Retinal pigment epithelial cell (primary cell): ENCODE measurements at places on chromosomes 2 and 18.

- DNase-seq, result peak; percentile 67
These were observed 108.7 kb downstream of the FEZ2 start for GRCh38 chr2:36489281-36489680.

DNA sequence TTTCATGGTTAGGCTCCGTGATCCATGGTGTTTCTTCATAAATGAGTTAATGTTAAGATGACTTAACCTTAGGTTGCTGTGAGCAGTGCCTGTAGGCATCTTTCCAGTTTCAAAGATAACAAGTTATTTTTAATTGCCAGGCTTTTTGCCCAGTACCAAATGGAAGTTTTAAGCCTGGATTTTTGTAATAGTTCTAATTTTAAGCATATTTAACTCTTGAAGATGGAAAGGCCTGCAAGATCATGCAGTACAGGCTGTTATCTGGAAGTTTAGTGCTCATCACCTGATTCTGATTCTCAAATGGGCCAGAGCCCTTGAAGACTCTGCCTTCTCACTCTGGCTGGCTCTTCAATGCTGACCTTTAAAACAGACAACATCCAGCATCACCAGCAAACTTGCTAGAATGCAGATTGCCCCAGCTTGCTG lies 141.3 kb downstream of the NCK2 start:
- DNase-seq, result peak; percentile 43

DNA sequence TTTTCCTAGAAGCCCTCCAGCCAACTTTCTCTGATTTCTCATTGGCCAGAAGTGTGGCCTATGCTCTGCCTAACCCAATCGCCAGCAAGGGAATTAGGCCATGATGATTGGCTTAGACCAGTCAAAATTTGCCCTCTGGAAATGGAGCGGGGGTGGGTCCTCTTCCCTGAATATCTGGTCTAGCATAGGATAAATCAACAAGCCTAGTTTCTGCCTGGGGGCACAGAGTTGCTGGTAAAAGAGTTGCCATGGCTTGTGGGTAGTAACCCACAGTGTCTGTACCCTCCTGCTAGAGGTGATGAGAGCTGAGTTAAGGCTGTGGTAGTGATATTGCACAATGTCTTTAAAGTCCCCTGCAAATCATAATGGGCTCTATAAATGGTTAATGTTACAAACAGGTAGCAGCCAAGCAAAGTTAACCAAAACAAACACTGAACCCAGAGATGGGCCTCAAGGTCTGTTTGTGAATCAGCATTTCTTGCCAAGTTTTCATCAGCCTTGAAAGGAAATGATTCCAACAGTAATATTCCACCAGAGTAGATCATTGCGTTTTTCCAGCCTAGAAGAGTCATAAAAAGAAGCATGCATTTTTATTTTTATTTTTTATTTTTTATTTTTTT lies 19.3 kb downstream of the GALM start:
- no peak for DNase-seq

DNA sequence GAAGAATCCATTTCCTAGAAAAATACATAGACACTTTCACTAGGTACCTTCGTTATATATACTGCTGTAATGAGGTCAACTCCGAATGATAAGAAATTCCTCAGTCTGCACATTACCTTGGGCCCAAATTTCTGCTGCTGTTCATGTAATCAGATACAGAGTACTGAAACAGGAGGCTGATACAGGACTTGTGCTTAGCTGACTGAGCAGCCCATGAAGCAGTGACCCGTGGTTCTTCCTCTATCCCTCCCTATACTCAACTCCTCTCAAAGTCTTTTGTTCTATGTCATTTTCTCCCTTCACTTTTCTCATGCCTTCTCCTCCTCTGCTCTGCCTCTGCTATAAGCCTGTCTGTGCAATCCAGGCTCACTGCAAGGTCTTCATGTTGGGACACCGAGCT lies 57.5 kb upstream of the ST8SIA5 start:
- DNase-seq, result no peak

DNA sequence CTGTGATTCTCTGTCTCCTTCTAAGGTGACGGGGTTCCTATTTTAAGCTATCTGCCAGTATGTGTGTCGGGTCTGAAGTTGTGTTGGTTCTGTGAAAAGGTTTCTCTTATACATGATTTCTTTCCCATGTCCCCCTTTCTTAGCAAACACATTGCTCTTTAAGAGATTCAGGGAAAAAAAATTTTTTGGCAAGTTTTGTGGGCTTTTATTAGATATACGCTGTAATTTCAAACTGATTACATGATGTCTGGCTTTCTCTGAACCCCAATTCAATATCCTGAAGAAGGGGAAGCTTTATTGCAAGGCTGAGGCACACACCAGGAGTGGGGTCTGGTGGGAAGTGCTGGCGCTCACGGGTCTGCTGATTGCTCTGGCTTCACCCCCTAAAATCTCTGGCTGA lies 210.6 kb downstream of the AGPS start:
- DNase-seq, result no peak

GRCh38 chr2:232781765-232782164 lies 5.4 kb upstream of the KCNJ13 start:
- DNase-seq, result peak; percentile 77

GRCh38 chr2:180196419-180196977 lies 189.4 kb upstream of the CWC22 start:
- no peak for DNase-seq

DNA sequence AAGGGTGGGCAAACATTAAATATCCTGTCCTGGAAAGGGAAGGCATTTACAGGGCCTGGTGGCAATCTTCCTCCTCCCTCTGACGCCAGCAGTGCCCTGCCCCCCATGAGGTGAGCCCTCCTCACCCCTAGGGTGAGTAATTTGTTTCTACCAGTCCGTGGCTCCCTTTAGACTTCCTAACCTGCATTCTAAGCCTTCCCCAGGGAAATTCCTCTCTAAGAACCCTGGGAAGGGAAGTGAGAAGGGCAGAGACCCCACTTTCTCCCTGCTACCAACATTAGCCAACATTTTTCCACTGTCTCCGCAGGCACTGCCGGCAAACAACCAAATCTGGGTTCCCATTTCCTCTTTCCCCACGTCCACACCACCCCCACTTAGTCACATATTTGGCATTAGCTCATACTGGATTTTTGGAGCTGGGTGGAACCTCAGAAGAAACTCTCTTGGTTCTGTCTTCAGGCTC lies 69.3 kb downstream of the NRP2 start:
- no peak for DNase-seq

DNA sequence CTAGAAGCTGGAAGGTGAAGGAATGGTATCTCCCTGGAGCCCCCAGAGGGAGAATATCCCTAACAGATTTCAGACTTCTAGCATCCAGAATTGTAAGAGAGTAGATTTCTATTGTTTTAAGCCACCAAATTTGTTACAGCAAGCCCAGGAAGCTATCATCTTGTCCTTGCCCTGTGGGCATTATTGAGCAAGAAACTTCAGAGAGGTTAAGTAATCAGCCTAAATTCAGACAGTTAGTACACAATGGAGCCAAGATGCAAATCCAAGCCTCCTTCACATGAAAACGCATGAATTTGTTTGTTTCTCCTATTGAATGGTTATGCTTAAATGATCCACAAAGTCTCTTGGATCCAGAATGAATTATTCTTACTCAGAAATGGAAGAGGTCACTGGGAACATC lies 55.2 kb upstream of the TRIB2 start:
- DNase-seq, result no peak

- DNase-seq, result no peak
These were observed 32.6 kb downstream of the MYL12B start for GRCh38 chr18:3294435-3295080.

DNA sequence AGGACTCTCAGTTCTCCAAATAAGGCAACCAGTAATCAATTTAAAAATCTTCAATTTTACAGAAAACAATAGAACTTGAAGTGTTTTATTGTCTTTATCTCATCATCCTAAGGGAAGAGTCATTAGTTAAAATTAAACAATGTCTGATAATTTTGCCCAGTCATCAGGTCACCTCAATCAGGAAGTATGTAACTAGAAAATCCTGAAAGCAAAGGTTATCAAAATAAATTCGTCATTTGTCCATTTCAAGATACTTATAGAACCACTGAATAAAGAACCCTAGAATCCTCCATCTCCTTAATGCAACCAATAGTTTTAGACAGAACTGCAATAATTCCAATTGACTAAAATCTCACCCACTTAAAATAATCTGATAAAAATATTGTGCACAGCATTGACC lies 115.2 kb downstream of the NCKAP5 start:
- DNase-seq, result no peak

GRCh38 chr2:10794876-10795275 lies 17.7 kb downstream of the PDIA6 start:
- no peak for DNase-seq

- DNase-seq, result no peak
These were observed 38.7 kb downstream of the AAK1 start for GRCh38 chr2:69604836-69605235.

GRCh38 chr18:12744103-12744502 lies 41.3 kb downstream of the PSMG2 start:
- DNase-seq, result no peak

DNA sequence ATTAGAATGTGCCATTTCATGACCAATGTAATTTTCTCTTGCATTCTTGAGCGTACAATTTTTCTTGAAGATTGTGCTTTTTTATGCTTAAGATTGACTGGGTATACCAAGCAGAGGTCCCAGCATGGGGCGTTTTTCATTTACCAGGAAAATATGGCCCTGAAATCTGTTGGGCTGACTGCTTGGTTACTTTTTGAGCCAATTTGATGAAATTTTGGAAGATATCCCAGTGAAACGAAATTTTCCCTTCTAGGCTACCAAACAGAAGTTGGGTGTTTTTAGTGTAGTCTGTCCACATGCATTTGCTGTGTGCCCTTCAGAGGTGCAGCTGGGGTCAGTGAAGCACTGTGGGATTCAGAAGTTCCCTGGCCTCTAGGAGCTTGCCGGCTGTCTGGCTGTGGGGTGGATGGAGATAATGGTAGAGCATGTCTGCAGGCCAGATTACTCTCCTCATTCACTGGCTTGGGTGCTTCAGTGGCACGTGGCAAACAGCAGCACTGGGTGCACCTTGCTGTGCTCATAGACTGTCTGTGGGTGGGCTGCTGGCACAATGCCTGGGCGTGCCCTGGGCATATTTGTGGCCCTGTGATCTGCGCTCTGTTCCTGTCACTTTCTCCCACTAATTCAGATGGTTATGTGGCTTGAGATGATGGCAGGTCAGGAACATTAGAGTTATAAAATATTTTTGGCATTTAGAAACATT lies 73.3 kb downstream of the LDLRAD4 start:
- DNase-seq, result no peak

- DNase-seq, result no peak
These were observed 13.2 kb downstream of the VWA3B start for GRCh38 chr2:98099939-98100743.

DNA sequence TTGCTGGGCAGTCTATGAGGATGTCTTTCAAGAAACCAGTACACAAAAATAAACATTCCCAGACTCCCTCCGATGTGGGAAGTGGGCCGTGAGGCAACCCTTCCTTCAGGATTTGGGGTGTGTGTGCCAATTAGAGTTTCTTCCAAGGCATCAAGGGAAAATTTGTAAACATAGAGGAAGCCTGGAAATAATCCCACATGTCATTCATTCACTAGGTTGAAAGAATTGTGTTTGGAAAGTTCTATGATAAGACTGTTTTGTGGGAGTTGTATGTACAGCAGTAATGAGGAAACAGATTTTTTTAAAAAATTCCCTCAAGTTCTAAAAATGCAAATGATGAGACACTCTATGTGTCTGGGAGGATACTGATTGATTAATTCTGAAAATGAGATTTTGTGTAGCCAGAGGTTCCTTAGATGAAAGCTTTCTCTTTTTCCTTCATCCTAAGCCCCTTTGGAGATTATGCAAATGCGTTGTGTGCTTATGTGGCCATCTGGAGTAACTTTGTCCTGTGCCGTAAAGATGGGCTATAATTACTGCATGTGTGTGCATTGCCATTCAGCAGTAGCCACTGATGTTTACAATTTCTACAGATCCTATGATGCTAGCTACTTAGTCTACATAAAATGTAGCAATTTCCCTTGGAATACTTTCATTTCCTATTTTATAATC lies 107.8 kb upstream of the TPO start:
- DNase-seq, result no peak

- no peak for DNase-seq
These were observed 53.9 kb upstream of the GALNT5 start for GRCh38 chr2:157203651-157204050.

DNA sequence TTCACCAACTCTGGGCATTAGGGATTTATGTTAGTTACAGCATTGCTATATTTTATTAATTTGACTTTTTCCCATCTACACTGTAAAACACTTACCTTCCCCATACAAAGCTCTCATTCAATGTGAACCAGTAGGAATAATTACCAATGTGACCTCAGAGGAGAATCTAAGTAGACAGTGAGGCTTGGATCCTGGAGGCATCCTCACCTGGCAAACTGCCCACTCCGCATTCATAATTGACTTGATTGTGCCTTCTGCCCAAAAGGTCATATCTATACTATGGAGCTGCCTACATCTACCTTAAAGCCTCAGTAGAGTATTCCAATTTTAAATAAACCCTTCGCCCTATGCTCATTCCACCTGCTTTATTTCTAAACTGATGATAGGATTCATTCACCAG lies 45.4 kb upstream of the SCN1A start:
- no peak for DNase-seq

GRCh38 chr2:20525041-20526035 lies 78.5 kb downstream of the RHOB start:
- no peak for DNase-seq

- DNase-seq, result no peak
These were observed 2.8 kb downstream of the FZD5 start for GRCh38 chr2:207766697-207767460.

DNA sequence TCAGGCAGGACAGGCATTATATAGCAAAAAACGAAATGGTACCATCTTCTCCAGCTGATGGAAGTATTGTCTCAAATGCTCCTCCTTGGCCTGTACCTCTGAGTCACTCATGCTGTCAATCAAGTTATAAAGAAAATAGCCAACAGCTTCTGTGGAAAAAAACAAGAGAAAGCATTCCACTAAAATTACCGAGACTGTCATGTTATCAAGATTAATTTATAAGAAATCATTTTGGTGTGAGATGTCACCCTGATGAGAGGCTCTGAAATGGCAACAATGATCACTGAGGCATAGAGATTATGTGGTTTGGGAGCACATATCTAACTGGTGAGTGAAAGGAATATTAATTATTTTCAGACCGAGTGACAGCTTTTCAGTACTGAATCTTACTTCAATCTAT lies 47.4 kb downstream of the LRPPRC start:
- DNase-seq, result no peak
